ENCODE measurements at places on chromosomes 5 and 9. TPM values are rescaled to one million over a fixed set of nuclear protein-coding genes. Genes with fewer than 3 reads are reported as not detected.
A peak's percentile ranks its signal among the peaks of the same experiment; 100 is the strongest.

GRCh38 chr9:110746211-110746930 is 77.8 kb downstream of the MUSK start:
- peak; percentile 32 for ATAC-seq

DNA sequence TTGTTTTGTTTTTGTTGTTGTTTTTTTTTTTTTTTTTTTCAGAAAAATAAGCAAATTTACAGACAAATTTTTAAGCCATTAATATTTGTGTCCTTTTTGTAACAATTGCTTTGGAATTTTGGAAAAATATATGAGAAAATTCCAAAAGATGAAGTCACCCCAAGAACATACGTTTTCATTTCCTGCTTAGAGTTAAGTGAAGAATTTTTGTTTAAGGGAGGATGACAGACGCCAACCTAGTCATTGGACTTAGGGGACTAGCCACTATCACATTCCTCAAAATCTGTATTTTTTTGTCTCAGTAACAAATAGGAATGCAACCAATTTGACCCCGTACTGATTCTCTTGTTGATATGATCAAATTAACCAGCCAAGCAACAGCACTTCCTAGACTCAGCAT is 433.9 kb upstream of the SLC30A5 start:
- ATAC-seq, result no peak

DNA sequence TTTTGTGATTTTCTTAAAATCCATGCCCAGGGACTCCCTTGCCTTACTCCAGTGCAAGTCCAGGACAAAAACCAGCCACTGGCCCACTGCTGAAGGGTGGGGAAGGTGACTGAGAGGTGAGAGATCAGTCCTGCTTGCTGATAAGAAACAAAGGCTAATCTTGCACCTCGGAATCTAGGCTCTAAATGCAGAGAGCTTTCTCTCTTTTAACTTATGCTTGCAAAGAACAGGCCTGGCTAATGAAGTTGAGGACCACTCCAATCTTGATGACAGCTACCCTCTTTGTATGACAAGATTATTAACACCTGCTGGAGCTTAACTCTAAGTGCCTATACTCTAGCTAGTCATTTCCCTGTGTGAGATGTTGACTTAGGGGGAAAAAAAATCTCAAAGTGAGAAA is 8.8 kb downstream of the TLE1 start:
- ATAC-seq, result no peak

DNA sequence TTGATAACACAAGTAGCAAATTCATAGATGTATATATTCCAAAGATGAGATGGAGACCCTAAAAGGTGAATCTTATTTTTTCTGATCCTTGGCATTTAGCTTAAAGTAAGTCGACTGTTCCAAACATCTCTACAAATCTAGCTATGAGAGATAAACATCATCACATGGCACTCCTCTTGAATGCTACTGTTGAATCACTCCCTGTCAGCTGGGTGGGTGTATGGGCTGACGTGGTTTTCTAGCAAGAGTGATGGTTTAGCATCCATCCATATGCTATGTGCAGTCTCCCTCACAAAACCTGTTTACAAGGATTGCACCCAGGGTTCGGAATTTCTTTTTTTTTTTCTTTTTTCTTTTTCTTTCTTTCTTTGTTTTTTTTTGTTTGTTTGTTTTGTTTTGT is 13.8 kb downstream of the ACO1 start:
- no peak for ATAC-seq

GRCh38 chr9:117101008-117101407 is 313.8 kb downstream of the ASTN2 start:
- no peak for ATAC-seq

- ATAC-seq, result no peak
Measured at GRCh38 chr5:179823937-179824744, 3.4 kb downstream of the SQSTM1 start.

- ATAC-seq, result peak; percentile 76
Measured at GRCh38 chr5:55303238-55303690, 4.2 kb downstream of the DHX29 start.

DNA sequence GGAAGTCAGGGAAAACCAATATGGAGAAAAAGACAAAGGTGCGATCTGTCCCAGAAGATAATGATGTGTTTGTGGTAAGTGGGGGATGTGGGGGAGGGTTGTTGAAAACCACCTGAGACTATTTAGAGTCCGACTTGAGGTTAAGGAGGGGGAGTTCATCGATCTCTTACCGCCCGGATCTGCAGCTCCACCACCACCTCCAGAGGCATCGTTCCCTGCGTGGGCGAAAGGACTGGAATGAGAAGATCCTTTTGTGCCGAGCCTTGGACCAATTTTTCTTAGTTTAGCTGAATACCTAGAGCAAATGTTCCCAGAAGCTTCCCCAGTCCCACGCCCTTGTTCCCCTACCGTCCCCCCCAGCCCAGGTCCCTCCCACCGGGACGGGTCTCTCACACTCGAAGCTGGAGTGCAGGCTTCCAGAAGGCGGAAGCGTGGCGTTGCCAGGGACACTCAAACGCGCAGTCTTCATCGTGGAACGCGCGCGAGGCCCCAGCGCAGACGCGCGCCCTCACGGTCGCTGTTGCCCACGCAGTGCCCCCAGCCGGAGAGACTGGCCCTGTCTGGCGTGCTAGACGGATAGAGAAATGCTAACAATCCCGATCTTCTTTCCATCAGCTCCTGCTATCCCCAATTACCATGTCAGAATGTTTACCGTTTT is at the start of gene SPATA6L:
Gene SPATA6L (minus strand): TSS at position 439 of the 658 bp plus-strand sequence. CDS start 230 bp downstream, at position 209.
- peak; percentile 47 for ATAC-seq

DNA sequence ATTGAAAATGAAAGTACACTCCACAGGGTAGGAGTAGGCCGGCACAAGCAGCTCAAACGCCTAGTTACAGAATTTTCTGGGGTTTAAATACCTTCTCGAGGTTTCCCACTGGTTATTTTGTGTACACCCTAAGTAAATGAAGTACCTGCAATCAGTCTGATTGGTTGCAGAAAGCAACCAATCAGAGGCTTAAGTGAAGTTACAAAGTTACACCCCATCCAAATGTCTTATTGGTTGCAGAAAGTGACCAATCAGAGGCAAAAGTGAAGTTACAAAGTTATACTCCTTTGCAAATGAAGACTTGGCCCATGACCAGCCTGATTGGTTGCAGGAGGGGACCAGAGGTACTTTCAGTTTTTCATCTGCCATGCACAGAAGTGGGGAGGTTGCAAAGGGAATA is 33.2 kb upstream of the ERAP2 start:
- ATAC-seq, result no peak

DNA sequence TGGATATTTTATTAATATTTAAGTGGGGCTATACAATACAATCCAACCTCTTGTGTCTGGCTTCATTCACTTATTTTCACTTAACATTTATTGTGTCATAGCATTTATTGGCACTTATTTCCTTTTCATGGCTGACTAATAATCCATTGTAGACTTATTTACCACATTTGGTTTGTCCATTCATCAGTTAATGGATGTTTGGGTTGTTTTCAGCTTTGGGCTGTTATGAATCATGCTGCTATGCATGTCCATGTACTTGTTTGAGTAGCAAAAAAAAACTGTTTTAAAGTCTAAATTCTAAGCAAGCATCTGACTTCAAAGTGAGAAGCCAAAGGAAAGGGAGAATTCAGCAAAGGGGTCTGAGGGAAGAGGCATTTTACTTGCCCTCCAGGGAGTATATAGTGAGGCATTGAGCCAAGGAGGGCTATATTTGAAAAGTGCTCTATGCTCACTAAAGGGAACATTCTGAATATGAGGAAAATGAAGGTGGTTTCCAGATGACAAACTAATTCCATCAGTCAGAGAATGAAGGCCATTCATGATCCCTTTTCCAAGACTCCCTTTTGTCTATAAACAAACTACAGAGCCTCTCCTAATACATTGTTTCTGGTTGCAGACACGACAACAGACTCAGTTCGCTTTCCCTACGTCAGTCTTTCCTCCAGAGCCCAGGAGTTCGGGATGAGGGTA is 532.8 kb upstream of the KLF4 start:
- ATAC-seq, result no peak

DNA sequence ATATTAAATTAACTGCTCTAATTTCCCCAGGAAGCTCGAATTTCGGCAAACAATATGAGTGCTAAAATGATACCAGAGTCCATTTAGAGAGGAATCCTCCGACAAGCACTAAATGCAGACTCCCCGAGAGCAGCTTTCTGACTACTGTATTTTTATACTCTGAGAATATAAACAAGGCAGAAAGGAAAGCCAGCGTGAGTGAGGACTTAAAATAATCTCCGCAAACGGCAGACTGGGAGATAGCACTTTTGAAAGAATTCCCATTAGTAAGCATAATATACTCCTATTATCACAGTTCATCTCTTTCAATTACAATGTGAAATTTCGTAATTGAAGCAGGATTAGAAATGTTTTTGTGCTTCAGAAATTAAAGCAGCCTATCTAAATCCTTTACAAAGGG is 269.4 kb upstream of the PANK3 start:
- no peak for ATAC-seq

DNA sequence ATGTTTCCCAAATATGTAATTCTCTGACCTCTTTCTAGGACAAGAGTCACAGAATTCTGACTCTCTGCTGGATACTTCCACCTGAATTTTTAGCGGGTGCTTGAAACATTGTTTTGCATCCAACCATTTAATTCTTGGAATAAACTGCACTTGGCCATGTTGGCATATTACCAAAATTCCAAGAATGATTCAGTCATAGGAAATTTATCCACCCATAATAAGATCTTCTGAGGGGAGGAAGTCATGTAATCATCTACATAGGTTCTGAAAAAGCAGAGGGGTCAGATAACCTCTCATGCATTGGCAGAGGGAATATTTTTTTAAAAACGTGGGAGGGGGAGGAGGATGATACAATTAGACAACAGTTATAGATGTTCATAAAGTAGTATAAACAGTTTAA is 156.9 kb downstream of the PAM start:
- no peak for ATAC-seq

DNA sequence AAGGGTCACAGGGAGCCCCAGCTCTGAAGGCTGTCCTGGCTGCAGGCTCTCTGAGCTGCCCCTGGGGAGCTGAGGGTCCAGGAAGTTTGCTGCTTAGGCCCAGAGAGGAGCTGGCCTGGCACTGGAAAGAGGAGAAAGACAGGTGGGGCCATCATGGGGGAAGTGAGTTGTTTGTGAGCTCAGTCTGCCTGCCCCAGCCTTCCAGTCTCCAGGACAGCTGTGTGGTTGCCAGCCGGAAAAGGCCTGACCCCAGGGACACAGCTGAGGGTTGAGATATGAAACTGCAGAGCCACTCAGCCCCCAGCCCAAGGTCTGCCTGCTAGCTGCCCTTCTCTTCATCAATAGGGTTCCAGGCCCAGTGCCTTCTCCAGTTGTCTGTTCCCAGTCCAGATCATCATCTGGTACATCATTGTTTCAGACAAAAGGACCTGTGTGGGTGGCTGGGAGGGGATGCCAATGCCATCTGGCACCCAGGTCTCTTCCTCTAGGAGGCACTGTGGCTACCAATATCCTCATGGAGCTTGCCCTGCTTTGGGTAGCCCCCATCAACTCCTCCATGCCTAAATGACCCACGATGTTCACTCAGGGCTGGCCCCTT is 4.3 kb upstream of the DDX41 start:
- ATAC-seq, result no peak

- peak; percentile 94 for ATAC-seq
Measured at GRCh38 chr9:18442629-18443491, 31.1 kb upstream of the ADAMTSL1 start.

GRCh38 chr5:9104571-9105339 is 441.1 kb downstream of the SEMA5A start:
- no peak for ATAC-seq

DNA sequence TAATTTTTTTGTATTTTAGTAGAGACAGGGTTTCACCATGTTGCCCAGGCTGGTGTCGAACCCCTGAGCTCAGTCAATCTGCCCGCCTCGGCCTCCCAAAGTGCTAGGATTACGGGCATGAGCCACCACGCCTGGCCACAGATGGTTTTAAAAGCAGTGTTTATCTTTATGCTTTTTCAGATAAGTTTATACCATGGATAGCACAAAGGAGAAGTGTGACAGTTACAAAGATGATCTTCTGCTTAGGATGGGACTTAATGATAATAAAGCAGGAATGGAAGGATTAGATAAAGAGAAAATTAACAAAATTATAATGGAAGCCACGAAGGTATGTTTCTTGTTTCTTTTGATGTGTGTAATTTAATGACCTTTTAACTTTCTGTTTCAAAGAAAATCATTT is 35.1 kb downstream of the POLK start:
- no peak for ATAC-seq

- ATAC-seq, result no peak
Measured at GRCh38 chr9:76330034-76330433, 64.2 kb downstream of the RFK start.

GRCh38 chr9:137030006-137030405 is 1.9 kb downstream of the FUT7 start:
- ATAC-seq, result no peak

- no peak for ATAC-seq
Measured at GRCh38 chr9:27747450-27747849, 174.2 kb upstream of the C9orf72 start.

DNA sequence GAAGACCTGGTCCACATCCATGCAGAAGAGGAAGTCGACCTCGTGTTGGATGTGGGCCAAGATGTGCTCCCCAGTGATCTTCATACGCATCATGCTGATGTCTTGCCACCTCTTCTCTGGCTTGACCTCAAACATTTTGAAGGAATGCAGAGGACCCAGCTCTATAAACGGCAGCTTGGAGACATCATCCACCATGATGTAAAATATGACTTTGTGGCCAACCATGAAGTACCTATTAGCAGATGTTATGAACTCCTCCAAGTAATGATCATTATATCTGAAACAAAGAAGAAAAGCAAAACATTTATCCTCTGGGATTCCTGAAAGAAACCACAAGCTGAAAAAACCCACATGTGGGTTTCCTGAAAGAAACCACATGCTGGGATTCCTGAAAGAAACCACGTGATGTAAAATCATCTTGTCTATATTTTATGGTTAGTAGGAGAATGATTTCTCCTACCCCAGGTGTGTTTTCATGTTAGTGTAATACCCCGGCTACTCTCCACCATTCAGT is 52.3 kb downstream of the GGTA1 start:
- no peak for ATAC-seq

DNA sequence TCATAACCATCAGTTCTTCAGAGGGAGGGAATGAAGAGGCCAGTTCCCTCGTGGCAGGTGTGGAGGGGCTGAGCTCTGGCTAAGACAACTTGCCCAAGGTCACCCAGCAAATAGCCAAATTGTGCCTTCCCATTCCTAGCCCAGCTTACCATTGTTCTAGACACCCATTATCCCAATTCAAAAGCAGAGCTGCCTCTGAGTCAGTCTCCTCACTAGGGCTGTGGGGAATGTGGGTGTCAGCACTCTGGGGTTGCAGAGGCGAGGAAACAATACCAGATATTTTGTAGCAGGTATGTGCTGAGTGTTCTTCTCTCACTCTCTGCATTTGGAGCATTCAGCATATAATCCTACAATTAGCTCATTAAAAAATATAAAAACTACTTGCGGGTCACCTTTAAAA is 270.8 kb downstream of the PSAT1 start:
- peak; percentile 58 for ATAC-seq

- no peak for ATAC-seq
Measured at GRCh38 chr5:69285448-69286116, 47.0 kb downstream of the CCDC125 start.

- ATAC-seq, result no peak
Measured at GRCh38 chr9:38431116-38431515, 6.9 kb upstream of the IGFBPL1 start.

The HTR1A gene
- not detected for total RNA-seq

The PPP3R2 gene
- total RNA-seq, result not detected

The BTNL9 gene
- 2.5 TPM for total RNA-seq

The SH3PXD2B gene
- 16.5 TPM for total RNA-seq

The EPB41L4B gene
- 1.1 TPM for total RNA-seq

The UBTD2 gene
- 7.8 TPM for total RNA-seq

The SH3TC2 gene
- total RNA-seq, result 3.4 TPM

The ADAMTS19 gene
- total RNA-seq, result not detected

Data from esophagus mucosa (tissue), 1 donor.